ENCODE measurements at places on chromosomes 7 and 10. TPM values are rescaled to one million over a fixed set of nuclear protein-coding genes. Genes with fewer than 3 reads are reported as not detected.
A peak's percentile ranks its signal among the peaks of the same experiment; 100 is the strongest.

DNA sequence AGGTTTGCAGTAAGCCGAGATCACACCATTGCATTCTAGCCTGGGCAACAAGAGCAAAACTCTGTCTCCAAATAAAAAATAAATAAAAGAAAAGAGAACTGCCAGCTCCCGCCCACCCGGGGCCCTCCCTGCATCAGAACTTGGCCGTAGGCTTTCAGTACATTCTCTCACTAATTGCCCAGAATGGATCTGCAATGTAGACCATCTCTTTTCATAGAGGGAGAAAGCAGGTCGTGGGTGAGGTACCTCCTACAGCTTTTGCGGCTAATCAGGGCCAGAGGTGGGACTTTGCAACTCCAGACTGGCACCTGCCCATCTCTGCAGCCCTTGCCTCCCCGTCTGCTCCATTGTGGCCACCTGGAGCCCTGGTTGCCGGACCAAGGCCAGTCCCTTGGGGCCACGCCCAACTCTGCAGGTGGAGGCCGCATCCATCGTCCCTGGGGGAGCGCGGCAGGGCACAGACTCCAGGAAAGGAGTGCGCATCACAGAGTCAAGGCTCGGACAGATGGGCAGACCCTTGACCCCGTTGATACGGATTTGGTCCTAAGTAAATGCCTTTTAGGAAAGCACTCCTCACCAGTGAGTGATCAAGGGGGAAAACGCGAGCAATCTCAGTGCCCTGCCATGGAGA lies 179.1 kb upstream of the SH2B2 start:
- H3K27me3 ChIP-seq, result no peaks in the 10 kb centered on the region
- no peak overlapping the region for H3K27ac ChIP-seq
- DNase-seq, result no peak
- H3K4me1 ChIP-seq, result no peaks in the 10 kb centered on the region
- H3K36me3 ChIP-seq, result peaks cover 8% of the 10 kb centered on the region
- H3K4me3 ChIP-seq, result no peak overlapping the region

DNA sequence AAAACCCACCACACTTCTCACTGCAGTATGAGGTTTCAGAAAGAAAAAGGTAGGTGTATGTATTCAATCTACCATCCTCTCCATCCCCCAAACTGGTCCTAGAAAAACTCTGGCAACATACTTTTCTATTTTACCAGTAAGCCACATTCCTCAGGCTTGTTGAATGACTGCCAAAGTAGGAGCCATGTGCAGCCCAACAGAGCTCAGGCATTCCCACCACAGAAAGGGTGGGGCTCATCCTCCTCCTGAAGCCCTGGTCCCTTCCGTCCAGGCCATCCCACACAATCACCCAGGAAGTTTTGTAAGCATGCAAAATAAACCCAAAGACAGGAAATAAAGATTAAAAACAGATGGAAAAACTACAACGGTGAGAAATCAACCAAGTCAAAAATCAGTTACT lies 57.2 kb downstream of the MAD1L1 start:
- H3K27me3 ChIP-seq, result no peaks in the 10 kb centered on the region
- no peak overlapping the region for H3K4me3 ChIP-seq

- H3K36me3 ChIP-seq, result no peaks in the 10 kb centered on the region
- no peak overlapping the region for H3K27ac ChIP-seq
- no peaks in the 10 kb centered on the region for H3K4me1 ChIP-seq
Observed at GRCh38 chr10:121516093-121516865, 82.0 kb downstream of the FGFR2 start.

- no peaks in the 10 kb centered on the region for H3K36me3 ChIP-seq
Observed at GRCh38 chr7:135098391-135098790, 49.5 kb upstream of the TMEM140 start.

DNA sequence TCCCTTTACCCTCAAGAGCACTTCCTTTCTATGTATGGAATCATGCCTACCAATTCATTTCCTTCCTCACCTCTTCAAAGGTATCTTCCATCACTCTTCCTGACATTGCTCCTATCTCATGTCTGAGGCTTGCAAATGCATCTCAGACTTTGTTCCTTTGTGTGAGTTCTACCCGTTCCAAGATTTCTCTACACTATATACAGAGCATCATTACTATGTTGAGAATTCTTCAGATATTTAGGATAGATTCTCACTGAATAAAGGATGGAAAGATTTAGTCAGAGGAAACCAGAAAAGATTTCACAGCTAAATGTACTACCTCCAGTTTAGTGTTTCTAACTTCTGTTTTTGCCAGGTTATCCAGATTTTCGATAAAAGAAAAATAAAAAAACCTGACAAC lies 462.7 kb downstream of the PHTF2 start:
- no peak overlapping the region for H3K4me3 ChIP-seq
- no peaks in the 10 kb centered on the region for H3K27me3 ChIP-seq
- no peak for DNase-seq

DNA sequence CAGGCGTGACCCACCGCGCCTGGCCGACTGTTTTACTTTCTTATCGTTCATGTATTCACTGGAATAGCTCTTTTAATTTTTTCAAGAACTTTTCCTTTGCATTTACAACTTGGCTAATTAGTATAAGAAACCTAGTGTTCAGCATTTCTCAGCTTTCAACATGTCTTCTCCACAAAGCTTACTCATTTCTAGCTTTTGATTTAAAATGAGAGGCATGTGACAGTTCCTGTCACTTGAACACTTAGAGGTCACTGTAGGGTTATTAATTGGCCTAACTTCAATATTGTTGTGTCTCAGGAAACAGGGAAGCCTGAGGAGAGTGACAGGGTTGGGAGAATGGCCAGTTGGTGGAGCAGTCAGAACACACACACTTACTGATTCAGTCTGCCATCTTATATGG lies 125.1 kb upstream of the GPR22 start:
- no peaks in the 10 kb centered on the region for H3K27me3 ChIP-seq
- H3K36me3 ChIP-seq, result no peaks in the 10 kb centered on the region
- peaks cover 3% of the 10 kb centered on the region for H3K4me1 ChIP-seq
- no peak overlapping the region for H3K4me3 ChIP-seq
- DNase-seq, result no peak

DNA sequence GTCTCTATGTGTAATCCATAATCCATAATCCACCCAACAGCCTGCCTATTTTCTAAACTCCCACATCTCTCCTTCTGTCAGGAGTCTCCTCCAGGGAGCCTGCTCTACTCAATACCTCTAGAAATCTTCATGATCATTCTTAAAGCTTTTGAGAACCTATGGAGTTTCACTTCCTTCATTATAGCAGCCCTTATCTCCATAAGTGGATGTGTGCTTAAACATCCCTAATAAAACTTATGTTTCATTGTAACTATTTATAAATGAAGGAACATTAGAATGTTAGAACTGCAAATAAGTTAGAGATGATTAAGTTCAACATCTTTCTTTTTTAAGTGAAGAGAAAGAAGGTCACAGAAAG lies 8.5 kb downstream of the CPED1 start:
- DNase-seq, result no peak
- H3K4me1 ChIP-seq, result no peaks in the 10 kb centered on the region
- no peak overlapping the region for H3K27ac ChIP-seq
- no peak overlapping the region for H3K4me3 ChIP-seq

DNA sequence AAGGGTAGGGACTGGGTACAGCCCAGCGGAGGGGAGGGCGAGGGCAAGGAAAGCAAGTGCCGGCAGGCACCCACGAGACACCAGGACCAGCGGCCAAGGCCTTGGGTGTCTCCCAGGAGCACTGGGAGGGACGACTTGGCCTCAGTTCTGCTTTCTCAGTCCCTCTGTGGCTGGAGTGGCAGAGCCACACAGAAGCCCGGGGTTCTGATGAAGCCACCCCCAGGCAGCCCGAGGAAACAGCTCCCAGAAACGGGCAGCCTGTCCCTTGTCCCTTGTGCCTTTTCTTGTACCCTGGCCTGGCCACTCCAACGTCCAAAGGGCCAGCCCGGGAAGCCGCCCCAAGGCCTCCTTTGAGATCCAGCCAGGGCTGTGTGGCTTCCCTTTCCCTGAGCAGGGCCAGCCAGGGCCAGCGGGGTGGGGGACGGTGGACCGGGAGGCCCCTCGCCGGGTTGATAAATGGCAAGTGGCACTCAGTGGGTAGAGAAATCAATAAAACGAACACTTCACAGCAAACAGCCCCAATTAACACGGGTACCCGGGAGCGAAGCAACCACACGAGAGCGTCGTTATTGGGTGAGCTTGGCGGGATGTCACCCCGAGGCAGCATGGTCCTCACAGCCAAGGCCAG lies 69.8 kb upstream of the GNA12 start:
- H3K4me1 ChIP-seq, result no peaks in the 10 kb centered on the region
- no peak for DNase-seq
- no peak overlapping the region for H3K4me3 ChIP-seq
- no peak overlapping the region for H3K27ac ChIP-seq
- H3K27me3 ChIP-seq, result no peaks in the 10 kb centered on the region

DNA sequence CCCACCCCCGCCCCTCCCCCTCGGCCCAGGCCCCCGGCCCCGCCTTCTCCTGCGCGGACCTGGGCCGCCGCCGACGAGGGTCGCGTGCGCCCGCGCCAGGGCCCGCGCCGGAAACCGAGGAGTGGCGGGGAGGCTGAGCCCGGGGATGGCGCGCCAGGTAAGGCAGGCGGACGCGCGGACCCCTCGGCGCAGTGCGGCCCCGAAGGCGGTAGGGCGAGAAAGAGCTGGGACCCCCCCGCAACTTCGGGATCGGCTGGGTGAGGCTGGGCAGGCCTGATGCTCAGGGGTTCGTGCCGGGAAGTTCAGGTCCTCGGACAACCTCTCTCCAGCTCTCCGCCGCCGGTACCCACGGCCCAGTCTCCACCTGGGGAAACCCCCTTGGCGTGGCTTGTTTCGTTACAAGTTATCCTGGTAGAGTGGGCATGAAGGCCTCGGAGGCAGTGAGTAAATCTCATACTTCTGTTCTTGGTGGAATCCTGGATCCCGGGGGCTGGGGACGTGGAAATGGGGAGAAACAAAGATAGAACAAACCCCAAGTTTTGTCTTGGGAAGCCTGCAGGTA lies 58.4 kb downstream of the ZNF467 start:
- H3K4me3 ChIP-seq, result peak overlapping the region; percentile 91
- H3K36me3 ChIP-seq, result no peaks in the 10 kb centered on the region
- H3K4me1 ChIP-seq, result peaks cover 12% of the 10 kb centered on the region
- no peak for DNase-seq

- no peak overlapping the region for H3K4me3 ChIP-seq
- H3K4me1 ChIP-seq, result no peaks in the 10 kb centered on the region
- H3K27me3 ChIP-seq, result no peaks in the 10 kb centered on the region
Observed at GRCh38 chr7:67487316-67487715, 490.7 kb downstream of the TYW1 start.

The CFAP70 gene
- total RNA-seq, result 0.51 TPM

The IKZF1 gene
- 131 TPM for total RNA-seq

DNA sequence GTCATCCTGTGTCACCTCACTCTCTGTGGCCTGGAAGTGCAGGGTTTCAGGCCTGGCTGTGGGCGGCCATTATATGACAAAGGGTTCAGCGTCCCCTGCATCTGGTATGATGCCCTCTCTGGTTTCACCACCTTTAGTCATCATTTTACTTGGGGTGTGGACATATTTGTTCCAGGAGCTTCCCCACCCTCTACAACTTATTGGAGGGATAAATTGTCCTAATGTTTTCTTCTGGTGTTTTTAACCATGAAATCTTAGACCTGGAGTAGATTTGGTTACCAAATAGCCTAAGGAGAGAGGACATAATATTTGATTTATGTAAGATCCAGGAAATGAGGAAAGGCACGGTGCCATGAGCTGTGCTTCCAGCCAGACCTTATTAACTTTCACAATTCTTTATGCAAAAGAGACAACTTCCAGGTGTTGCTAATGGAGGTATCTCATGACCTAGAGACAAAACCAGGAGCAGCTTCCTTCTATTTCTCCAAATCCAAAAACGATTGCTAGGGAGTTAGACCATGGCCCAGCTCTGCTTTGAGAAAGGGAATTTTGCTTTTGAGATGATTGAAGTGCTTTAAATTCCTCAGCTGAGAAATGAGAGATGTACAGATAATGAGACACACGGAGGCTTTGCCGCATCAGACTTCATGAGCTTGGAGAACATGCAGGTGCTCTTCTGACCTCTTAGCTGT lies 20.9 kb downstream of the WBP1L start:
- no peak overlapping the region for H3K27ac ChIP-seq
- H3K4me3 ChIP-seq, result no peak overlapping the region
- H3K36me3 ChIP-seq, result peaks cover 4% of the 10 kb centered on the region
- DNase-seq, result no peak

DNA sequence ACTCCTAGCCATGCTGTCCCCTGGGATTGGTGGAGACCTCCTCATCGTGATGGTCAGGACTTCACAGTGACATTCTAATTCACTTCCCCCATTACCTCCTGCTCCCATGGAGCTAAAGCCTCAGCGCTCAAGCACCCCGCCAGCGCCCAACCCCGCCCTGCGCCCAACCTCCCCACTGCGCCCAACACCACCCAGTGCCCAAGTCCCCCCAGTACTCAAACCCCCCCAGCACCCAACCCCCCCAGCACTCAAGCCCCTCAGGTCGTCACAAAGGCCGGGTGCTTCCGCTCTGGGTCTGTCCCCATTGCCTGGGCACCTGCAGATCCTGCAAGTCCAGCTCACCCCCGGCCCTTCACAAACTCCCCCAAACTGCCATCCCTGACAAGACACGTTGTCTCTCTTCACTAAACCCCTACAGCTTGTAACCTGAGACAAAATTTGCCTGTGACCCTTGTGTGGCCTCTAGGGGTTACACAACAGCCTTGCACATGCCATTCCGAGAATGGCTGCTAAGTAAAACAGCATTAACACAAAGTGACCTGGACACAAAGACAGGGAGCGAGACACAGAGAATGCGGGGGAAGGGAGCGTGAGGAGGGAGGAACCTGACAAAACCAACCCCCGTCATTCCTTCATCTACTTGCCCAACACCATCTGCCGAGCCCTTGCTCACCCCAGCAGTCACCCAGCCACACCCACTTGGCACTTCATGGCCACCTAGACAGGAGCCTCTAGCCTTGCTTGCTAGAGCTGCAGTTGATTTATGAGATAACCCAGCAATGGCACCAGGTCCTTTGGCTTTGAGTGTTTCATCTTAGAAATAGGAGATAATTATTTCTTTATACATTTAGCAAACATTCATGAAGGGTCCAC lies 107.8 kb downstream of the ADARB2 start:
- H3K27me3 ChIP-seq, result no peaks in the 10 kb centered on the region
- H3K4me3 ChIP-seq, result no peak overlapping the region

The OR2A12 gene
- not detected for total RNA-seq

The IL2RA gene
- 5.3 TPM for total RNA-seq

DNA sequence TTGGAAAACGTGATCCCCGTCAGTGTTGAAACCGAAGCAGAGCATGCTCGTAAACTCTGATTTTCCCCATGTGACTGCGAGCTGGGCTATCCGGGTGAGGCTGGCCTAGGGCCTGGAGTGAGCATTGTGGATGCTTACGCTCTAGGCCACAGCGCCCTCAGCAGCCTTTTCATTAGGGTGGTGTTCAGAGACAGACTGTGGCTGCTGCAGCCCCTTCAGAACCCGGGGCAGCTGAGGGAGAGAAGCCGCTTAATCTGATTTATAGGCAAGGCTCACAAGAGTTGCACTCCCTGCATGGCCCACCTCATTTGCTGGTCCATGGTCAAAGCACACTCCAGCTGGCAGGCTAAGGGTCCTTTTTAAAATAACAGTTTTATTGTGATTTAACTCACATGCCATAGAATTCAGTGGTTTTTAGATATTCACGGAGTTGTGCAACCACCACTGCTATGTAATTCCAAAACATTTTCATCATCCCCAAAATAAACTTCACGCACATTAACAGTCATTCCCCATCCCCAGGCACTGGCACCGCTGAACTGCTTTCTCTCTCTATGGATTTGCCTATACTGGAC lies 72.5 kb downstream of the SYPL1 start:
- no peaks in the 10 kb centered on the region for H3K36me3 ChIP-seq
- no peak overlapping the region for H3K27ac ChIP-seq
- H3K4me1 ChIP-seq, result no peaks in the 10 kb centered on the region
- no peak overlapping the region for H3K4me3 ChIP-seq

The EBLN1 gene
- not detected for total RNA-seq

The WIPF3 gene
- total RNA-seq, result not detected

- no peak overlapping the region for H3K27ac ChIP-seq
- no peaks in the 10 kb centered on the region for H3K27me3 ChIP-seq
- no peak overlapping the region for H3K4me3 ChIP-seq
- no peaks in the 10 kb centered on the region for H3K36me3 ChIP-seq
- DNase-seq, result no peak
Observed at GRCh38 chr10:78236416-78237015, 202.9 kb downstream of the RPS24 start.
